HepG2 (cell line): ENCODE measurements at places on chromosomes 4 and X. TPM values are rescaled to one million over a fixed set of nuclear protein-coding genes. Genes with fewer than 3 reads are reported as not detected.

GRCh38 chrX:136227948-136228838 lies 23.0 kb downstream of the MAP7D3 start:
- DNase-seq, result no peak

- no peak for DNase-seq
Measured at GRCh38 chrX:134749706-134750445, 91.6 kb upstream of the PLAC1 start.

GRCh38 chr4:36652857-36653256 lies 371.4 kb downstream of the DTHD1 start:
- no peak for DNase-seq

DNA sequence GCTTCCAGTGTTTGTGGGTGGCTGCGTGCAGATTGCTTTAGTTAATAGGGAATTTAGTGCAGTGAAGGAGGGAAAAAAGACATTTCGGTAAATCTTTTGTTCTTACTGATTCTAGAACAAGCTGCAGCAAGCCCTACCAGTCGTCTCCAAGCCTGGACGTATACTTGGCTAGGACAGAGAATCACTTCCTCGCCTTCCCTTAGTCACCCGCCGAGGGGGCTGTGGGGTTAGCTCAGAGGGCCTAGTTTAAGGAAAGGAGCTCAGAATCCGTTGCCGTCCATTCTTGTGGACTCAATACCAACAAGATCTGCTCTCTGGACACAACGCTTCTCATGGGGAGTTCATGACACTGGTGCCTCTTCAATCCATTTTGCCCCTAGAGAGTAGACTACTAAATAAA lies 36.3 kb upstream of the FAT1 start:
- no peak for DNase-seq

GRCh38 chrX:153945956-153946943 lies 1.8 kb upstream of the RENBP start:
- peak; percentile 48 for DNase-seq

C4orf51 gene
- not detected in 2 replicates for polyA plus RNA-seq
